ENCODE measurements at places on chromosomes 12 and 14. TPM values are rescaled to one million over a fixed set of nuclear protein-coding genes. Genes with fewer than 3 reads are reported as not detected.

GRCh38 chr14:39113685-39114072 is 444 bp upstream of the GEMIN2 start:
- H3K4me1 ChIP-seq: no peaks in the 10 kb centered on the region
- peak overlapping the region; percentile 79 for H3K27ac ChIP-seq
- H3K36me3 ChIP-seq: no peaks in the 10 kb centered on the region
- H3K27me3 ChIP-seq: no peaks in the 10 kb centered on the region

The PLBD1 gene
- 21.1 TPM for total RNA-seq

The OR6C2 gene
- total RNA-seq: not detected

GRCh38 chr12:15962760-15963159 is 51.6 kb downstream of the DERA start:
- H3K4me1 ChIP-seq: peaks cover 5% of the 10 kb centered on the region
- H3K36me3 ChIP-seq: no peaks in the 10 kb centered on the region
- H3K27ac ChIP-seq: no peak overlapping the region
- no peaks in the 10 kb centered on the region for H3K27me3 ChIP-seq

DNA sequence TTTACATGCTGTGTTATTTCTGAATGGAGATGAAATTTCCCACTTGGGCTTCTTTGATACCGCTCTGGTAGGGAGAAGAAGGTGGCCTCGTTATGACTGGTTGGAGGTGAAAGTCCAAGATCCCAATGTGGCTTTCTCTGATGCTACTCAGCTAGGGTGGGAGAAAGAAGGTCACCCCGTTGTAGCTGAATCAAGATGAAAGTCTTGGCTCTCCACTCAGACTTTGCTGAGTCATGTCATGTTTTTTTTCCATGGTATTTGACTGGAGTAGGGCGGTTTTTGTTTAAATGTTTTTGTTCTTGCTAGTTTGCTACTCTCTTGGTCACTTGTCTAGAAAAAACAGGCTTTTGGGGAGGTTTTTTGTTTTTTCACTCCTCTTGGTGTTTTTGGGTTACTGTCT is 2.4 kb upstream of the PDE6H start:
- H3K27ac ChIP-seq: no peak overlapping the region
- H3K4me1 ChIP-seq: no peaks in the 10 kb centered on the region
- H3K4me3 ChIP-seq: no peak overlapping the region
- DNase-seq: no peak

The KRT86 gene
- not detected for total RNA-seq

The RNASE2 gene
- total RNA-seq: not detected

- H3K27me3 ChIP-seq: peaks cover 5% of the 10 kb centered on the region
- H3K4me1 ChIP-seq: no peaks in the 10 kb centered on the region
- no peaks in the 10 kb centered on the region for H3K36me3 ChIP-seq
- H3K4me3 ChIP-seq: no peak overlapping the region
These were observed 6.4 kb downstream of the BCL11B start for GRCh38 chr14:99265571-99265970.

The CMKLR1 gene
- total RNA-seq: not detected

The PAPOLA gene
- total RNA-seq: 204 TPM

GRCh38 chr12:47087088-47087688 is 7.4 kb upstream of the AMIGO2 start:
- DNase-seq: no peak
- no peak overlapping the region for H3K4me3 ChIP-seq
- no peak overlapping the region for H3K27ac ChIP-seq
- no peaks in the 10 kb centered on the region for H3K27me3 ChIP-seq
- H3K4me1 ChIP-seq: peaks cover 12% of the 10 kb centered on the region

The DACT1 gene
- total RNA-seq: 0.74 TPM

DNA sequence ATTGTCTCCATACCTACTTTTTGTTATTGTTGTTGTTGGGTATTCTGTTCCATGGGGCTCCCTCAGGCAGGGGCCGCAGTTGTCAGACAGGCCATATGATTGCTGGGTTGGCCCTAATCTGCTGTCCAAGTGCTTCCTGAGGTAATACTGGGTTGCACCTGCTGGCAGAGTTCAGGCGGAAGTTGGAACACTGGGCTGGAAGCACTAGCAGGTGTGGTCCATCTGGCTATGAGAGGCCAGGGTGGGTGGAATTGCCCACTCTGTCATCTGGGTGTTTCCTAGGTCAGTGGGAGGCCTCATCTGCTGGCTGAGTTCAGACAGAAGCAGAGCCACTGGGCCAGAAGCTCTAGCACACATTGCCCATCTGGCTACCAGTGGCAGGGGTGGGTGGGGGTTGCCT is 81.3 kb upstream of the NID2 start:
- H3K4me1 ChIP-seq: no peaks in the 10 kb centered on the region
- H3K27ac ChIP-seq: no peak overlapping the region
- no peaks in the 10 kb centered on the region for H3K27me3 ChIP-seq
- DNase-seq: no peak

GRCh38 chr14:103528587-103529382 is at the start of gene TRMT61A:
Gene TRMT61A (plus strand): TSS chr14:103529196. CDS start chr14:103529979, 783 bp downstream.
- H3K4me1 ChIP-seq: peaks cover 51% of the 10 kb centered on the region
- no peaks in the 10 kb centered on the region for H3K27me3 ChIP-seq
- peak within 1 kb of the TSS; percentile 85 for H3K27ac ChIP-seq
- DNase-seq: peak; percentile 88
- H3K36me3 ChIP-seq: 0 out of 2 replicates have a peak, but pooled peaks cover 2% of the 10 kb centered on the region

- no peak overlapping the region for H3K4me3 ChIP-seq
- no peaks in the 10 kb centered on the region for H3K27me3 ChIP-seq
- no peak overlapping the region for H3K27ac ChIP-seq
- H3K4me1 ChIP-seq: peaks cover 8% of the 10 kb centered on the region
These were observed 41.1 kb upstream of the CSRNP2 start for GRCh38 chr12:51124504-51124903.

DNA sequence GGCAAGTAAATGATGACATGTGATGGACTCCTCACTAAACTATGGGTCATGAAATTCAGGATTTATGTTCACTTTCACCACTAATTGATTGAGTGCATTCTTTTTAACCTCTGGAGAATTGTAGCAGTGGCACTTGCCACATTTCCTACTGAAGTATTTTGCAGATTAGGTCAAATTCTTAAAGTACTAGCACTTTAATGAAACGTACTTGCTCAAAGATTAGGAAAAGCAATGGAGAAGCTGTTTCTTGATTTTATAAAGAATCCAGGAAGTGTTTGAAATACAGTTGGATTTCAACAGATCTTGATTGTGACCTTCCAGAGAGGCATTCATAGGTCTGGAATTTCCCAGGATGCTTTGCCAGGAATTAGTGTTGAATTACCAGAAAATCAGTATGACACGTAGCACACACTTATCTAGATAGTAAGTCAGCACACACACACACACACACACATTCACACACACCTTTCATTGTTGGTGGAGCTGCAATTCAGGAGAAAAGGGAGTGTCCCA is 162.6 kb downstream of the MYRFL start:
- H3K27ac ChIP-seq: no peak overlapping the region
- H3K4me3 ChIP-seq: no peak overlapping the region
- H3K27me3 ChIP-seq: no peaks in the 10 kb centered on the region
- no peaks in the 10 kb centered on the region for H3K36me3 ChIP-seq
- peak; percentile 27 for DNase-seq

GRCh38 chr14:29442696-29443095 is 485.0 kb downstream of the PRKD1 start:
- DNase-seq: no peak
- no peak overlapping the region for H3K4me3 ChIP-seq
- H3K27ac ChIP-seq: no peak overlapping the region
- no peaks in the 10 kb centered on the region for H3K27me3 ChIP-seq

The RNU4-1 gene
- total RNA-seq: 3,645 TPM

- no peak for DNase-seq
- no peaks in the 10 kb centered on the region for H3K27me3 ChIP-seq
- no peaks in the 10 kb centered on the region for H3K36me3 ChIP-seq
- no peak overlapping the region for H3K4me3 ChIP-seq
- no peak overlapping the region for H3K27ac ChIP-seq
- no peaks in the 10 kb centered on the region for H3K4me1 ChIP-seq
These were observed 27.1 kb upstream of the PLD4 start for GRCh38 chr14:104897330-104898194.

- no peak overlapping the region for H3K27ac ChIP-seq
- no peaks in the 10 kb centered on the region for H3K36me3 ChIP-seq
- H3K27me3 ChIP-seq: no peaks in the 10 kb centered on the region
- DNase-seq: no peak
- peaks cover 5% of the 10 kb centered on the region for H3K4me1 ChIP-seq
- H3K4me3 ChIP-seq: no peak overlapping the region
These were observed 220.8 kb downstream of the ITPR2 start for GRCh38 chr12:26612203-26612602.

The PTMS gene
- 264 TPM for total RNA-seq

The KICS2 gene
- 8.2 TPM for total RNA-seq

GRCh38 chr12:28787151-28787550 is 361.9 kb upstream of the FAR2 start:
- no peak for DNase-seq
- no peaks in the 10 kb centered on the region for H3K36me3 ChIP-seq
- H3K4me3 ChIP-seq: no peak overlapping the region
- H3K27me3 ChIP-seq: no peaks in the 10 kb centered on the region

The SSTR1 gene
- total RNA-seq: 8.5 TPM

DNA sequence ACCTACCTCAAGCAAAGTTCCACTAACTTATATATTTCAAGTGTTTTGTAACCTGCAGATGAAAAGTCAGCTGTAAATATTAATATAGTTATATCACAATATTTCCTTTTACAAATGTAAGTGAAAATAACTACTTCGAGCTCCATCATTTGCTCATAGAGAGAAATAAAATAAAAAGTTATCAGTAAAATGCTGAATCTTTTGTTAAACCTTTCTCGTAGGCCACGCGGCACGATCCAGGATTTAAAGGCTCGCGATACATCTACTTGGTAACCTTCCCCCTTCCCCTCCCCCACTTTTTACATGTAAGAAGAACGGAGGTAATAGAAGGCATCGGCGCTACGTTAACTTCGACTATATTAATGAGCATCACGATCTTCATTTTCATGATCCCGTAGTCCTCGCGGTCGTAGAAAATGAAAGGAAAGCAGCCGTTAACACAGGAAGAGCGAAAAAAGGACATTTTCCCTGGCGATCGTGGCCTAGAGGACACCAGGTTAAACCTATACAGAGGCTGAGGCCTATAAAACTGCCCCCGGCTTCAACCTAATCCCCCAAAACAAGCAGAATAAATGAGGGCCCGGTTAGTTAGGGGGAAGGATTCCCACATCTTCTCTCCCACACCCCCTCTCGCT is 508 bp downstream of the HNRNPC start:
- peaks cover 19% of the 10 kb centered on the region for H3K4me1 ChIP-seq
- DNase-seq: no peak
- H3K27ac ChIP-seq: peak overlapping the region; percentile 100
- H3K36me3 ChIP-seq: no peaks in the 10 kb centered on the region
- H3K27me3 ChIP-seq: no peaks in the 10 kb centered on the region
- peak overlapping the region; percentile 53 for H3K4me3 ChIP-seq

- H3K4me1 ChIP-seq: no peaks in the 10 kb centered on the region
- H3K27me3 ChIP-seq: no peaks in the 10 kb centered on the region
- H3K36me3 ChIP-seq: no peaks in the 10 kb centered on the region
- no peak overlapping the region for H3K27ac ChIP-seq
These were observed 265.6 kb upstream of the SFSWAP start for GRCh38 chr12:131445184-131445774.

- DNase-seq: no peak
- H3K36me3 ChIP-seq: no peaks in the 10 kb centered on the region
- no peaks in the 10 kb centered on the region for H3K27me3 ChIP-seq
- H3K27ac ChIP-seq: no peak overlapping the region
- no peak overlapping the region for H3K4me3 ChIP-seq
These were observed 161.4 kb downstream of the NDUFA12 start for GRCh38 chr12:94841904-94842610.

The RIMBP2 gene
- total RNA-seq: not detected

DNA sequence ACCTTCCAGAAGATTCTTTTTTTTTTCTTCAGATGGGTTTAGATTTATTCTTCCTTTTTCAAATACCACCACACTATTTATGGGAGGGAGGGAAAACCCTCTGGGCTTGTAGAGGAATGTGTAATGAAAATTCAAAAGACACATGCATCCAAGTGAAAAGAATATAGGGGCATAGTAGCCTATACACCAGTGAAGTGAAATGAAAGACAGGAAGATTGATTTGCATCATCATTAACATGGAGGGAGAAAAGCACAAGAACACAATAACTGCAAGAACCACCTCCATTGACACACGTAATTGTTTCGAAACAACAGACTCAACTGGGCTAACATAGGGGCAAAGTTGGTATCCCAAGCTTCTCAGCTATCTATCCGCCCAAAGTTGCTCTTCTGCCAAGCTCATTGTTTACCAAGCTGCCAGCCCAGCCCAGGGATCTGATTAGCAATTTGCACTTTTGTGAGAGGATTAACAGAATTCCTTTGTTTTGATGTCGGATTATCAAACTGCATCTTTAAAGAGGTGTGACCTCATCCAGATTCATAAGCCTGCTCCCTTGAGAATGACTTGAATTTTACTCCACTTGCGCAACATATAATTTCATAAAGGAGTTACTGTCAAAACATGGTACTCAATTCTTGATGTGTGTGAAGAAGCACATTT is 430.5 kb upstream of the SOX5 start:
- no peaks in the 10 kb centered on the region for H3K4me1 ChIP-seq
- no peak overlapping the region for H3K4me3 ChIP-seq

The FAM181A gene
- not detected for total RNA-seq

The CDKN3 gene
- 64.9 TPM for total RNA-seq

The POU6F1 gene
- 4.1 TPM for total RNA-seq

GRCh38 chr14:95884377-95884776 is 7.7 kb downstream of the TUNAR start:
- DNase-seq: no peak
- H3K27ac ChIP-seq: no peak overlapping the region
- no peaks in the 10 kb centered on the region for H3K36me3 ChIP-seq
- H3K27me3 ChIP-seq: peaks cover 2% of the 10 kb centered on the region

The LYZ gene
- 16.9 TPM for total RNA-seq

The GALNT8 gene
- total RNA-seq: not detected

The CLEC1A gene
- not detected for total RNA-seq

DNA sequence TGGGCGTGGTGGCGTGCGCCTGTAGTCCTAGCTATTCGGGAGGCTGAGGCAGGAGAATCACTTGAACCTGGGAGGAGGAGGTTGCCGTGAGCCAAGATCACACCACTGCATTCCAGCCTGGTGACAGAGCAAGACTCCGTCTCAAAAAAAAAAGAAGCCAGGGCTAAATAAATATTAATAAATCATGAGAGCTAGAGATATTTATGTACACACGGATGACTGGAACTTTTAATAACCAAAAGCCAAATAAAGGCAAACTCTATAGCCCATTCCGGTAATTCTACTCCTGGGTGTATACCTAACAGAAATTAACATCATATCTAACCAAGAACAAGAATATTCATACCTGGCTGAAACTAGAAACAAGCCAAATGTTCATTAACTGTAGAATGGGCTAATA is 7.7 kb upstream of the TRAFD1 start:
- peak; percentile 1 for DNase-seq
- H3K4me1 ChIP-seq: peaks cover 10% of the 10 kb centered on the region
- H3K27ac ChIP-seq: no peak overlapping the region
- no peaks in the 10 kb centered on the region for H3K36me3 ChIP-seq
- no peak overlapping the region for H3K4me3 ChIP-seq

GRCh38 chr12:18387706-18388105 is 126.4 kb downstream of the PIK3C2G start:
- no peak overlapping the region for H3K4me3 ChIP-seq
- peaks cover 8% of the 10 kb centered on the region for H3K4me1 ChIP-seq
- no peak for DNase-seq
- H3K27me3 ChIP-seq: no peaks in the 10 kb centered on the region
- H3K27ac ChIP-seq: no peak overlapping the region

- H3K36me3 ChIP-seq: no peaks in the 10 kb centered on the region
- no peak overlapping the region for H3K27ac ChIP-seq
- H3K4me1 ChIP-seq: peaks cover 33% of the 10 kb centered on the region
- no peak overlapping the region for H3K4me3 ChIP-seq
- DNase-seq: no peak
These were observed 65.1 kb downstream of the PPP1R36 start for GRCh38 chr14:64614805-64615391.

Measured in Caco-2 (cell line).